Type B pancreatic cell (in vitro differentiated cells): ENCODE measurements at places on chromosomes 1 and 21.
A peak's percentile ranks its signal among the peaks of the same experiment; 100 is the strongest.

GRCh38 chr1:156052862-156053767 is 483 bp downstream of the UBQLN4 start:
- peak; percentile 89 for DNase-seq

DNA sequence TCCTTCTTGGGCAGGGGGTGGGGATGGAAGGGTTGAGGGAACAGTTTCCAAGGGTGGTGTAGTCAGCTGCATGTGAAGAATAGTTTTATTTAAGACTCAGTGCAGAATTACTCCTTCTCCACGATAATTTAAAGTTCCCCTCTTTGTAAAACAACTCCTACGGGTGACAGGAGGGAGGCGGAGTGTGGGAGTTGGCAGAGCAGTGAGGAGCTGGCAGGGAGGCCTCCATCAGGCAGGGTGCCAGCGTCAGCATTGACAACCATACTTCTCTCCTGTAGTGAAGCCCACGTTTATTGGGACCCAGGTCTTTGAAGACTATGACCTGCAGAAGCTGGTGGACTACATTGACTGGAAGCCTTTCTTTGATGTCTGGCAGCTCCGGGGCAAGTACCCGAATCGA is 93.8 kb downstream of the MTR start:
- no peak for DNase-seq

- DNase-seq: peak; percentile 80
Measured at GRCh38 chr21:26846036-26846931, 1.1 kb upstream of the ADAMTS1 start.

GRCh38 chr1:14236097-14236496 is 362.4 kb upstream of the KAZN start:
- no peak for DNase-seq

DNA sequence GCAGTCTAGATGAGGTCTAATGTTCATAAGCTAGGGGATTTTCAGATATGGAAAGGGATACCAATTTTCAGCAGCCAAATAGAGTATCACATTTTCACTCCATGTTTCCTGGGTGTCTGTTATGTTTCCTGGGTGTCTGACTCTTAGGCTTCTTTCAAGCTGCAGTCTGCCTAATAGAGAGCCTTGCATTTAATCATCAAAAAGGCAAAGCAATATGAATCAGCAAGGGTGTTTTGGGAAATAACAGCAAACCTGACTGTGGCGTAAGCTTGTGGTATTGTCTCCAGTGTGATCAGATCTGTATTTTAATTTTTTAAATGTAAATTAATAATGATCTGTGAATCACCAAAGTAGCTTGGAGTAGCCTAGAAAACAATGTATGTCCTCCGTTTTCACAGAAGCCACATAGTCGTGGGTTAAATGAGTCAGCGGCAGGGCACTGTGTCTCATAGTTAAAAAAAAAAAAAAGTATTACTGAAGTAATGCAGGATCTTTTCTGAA is 10.4 kb downstream of the LGALS8 start:
- DNase-seq: no peak

GRCh38 chr1:209367061-209367772 is 216.3 kb upstream of the CAMK1G start:
- DNase-seq: no peak

GRCh38 chr1:150966011-150966410 is 8.6 kb downstream of the CERS2 start:
- no peak for DNase-seq
